ENCODE measurements at places on chromosomes 3 and 15. TPM values are rescaled to one million over a fixed set of nuclear protein-coding genes. Genes with fewer than 3 reads are reported as not detected.

DNA sequence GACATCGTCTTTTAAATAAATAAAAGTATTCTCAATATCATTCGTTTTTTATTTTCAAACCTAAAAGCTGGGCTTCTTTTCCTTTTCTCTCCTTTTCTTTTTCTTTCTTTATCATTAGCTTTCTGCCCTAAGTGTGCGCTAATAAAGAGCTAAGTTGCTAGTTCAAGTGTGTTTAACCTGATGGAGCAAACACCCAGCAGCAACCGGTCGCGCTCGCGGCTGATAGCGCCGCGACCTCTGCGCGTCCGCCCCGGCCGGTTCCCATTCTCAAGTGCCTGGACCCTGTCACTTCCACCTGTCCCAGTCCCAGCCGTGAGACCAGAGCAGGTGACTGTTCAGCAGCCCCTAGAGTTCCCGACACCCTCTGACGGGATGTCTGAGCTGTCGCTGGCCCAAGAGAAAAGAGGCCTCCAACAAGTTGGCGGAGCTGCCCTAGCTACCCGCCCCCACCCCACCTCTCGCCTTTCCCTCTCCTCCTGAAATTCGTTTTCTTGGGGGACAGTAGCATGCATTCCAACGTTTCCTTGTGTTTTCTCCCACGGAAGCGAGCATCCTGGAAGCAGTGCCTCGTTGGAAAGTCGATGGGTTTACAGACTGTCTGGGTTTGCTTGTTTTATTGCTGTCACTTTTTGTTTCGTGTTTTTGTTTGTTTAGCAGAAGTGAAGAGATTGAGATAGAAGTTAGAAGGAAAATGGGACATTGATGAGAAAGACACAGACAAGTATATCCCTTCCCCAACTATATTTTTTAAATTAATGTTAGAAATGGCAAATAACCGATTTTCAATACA lies 3.1 kb upstream of the MECOM start:
- peak overlapping the region; percentile 73 for H3K27ac ChIP-seq
- DNase-seq, result peak; percentile 52
- H3K4me1 ChIP-seq, result peaks cover 34% of the 10 kb centered on the region
- H3K36me3 ChIP-seq, result no peaks in the 10 kb centered on the region
- H3K27me3 ChIP-seq, result peaks cover 76% of the 10 kb centered on the region

GRCh38 chr3:30102356-30102755 lies 504.0 kb upstream of the TGFBR2 start:
- no peaks in the 10 kb centered on the region for H3K36me3 ChIP-seq
- no peaks in the 10 kb centered on the region for H3K4me1 ChIP-seq
- no peak overlapping the region for H3K27ac ChIP-seq
- H3K27me3 ChIP-seq, result no peaks in the 10 kb centered on the region

GRCh38 chr3:106458952-106459351 lies 590.1 kb upstream of the CBLB start:
- H3K36me3 ChIP-seq, result no peaks in the 10 kb centered on the region
- H3K27ac ChIP-seq, result no peak overlapping the region

GRCh38 chr3:119343719-119344118 lies 49.5 kb downstream of the ARHGAP31 start:
- no peaks in the 10 kb centered on the region for H3K36me3 ChIP-seq
- peaks cover 46% of the 10 kb centered on the region for H3K4me1 ChIP-seq
- H3K27ac ChIP-seq, result no peak overlapping the region
- H3K4me3 ChIP-seq, result no peak overlapping the region

DNA sequence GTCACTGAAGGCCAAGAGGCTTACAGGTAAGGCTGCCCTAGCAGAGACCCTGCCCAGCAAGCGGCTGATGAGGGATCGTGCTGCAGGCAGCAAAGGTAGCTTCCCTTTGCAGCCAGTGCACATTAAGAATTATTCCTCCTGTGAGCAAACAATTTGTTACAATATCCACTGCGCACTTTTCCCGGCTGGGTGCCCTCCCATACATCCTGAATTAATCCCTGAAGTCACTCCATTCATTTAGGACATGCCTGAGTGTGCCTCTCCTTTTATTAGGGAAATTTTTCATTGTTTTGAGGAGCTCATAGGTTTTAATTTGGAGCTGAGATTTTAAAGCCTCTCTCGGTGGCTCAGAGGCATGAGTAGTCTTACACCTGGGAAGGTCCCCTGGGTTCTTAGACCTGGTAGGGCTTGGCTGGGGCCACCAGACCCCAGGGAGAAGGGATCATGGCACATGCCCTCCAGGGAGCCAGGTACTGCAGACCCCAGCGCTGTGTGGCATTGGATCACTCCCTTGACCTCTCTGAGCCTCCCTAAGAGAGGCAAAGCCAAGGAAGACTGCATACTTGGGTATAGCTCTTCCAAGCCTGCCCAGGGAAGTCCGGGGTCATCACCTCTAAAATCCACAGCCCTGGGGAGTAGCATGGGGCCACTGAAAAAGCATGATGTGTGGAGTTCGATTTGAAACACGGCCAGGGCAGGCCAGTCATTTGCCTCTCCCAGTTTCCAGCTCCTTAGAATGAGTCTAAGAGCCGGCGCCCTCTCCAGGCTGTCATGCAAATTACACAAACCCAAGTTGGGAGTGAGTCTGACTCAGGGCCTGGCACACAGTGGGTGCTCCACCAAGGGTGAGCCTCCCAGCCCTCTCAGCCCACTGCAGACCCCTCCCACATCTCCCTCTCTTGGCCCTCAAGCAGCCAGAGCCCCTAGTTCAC lies 151.9 kb upstream of the LINGO1 start:
- peaks cover 13% of the 10 kb centered on the region for H3K27me3 ChIP-seq
- no peak for DNase-seq
- no peak overlapping the region for H3K27ac ChIP-seq
- H3K4me1 ChIP-seq, result no peaks in the 10 kb centered on the region
- H3K4me3 ChIP-seq, result no peak overlapping the region
- no peaks in the 10 kb centered on the region for H3K36me3 ChIP-seq

ZMYND10 gene
- total RNA-seq, result 32.8 TPM

- H3K27ac ChIP-seq, result no peak overlapping the region
- no peak for DNase-seq
- no peaks in the 10 kb centered on the region for H3K27me3 ChIP-seq
- no peaks in the 10 kb centered on the region for H3K36me3 ChIP-seq
- H3K4me3 ChIP-seq, result no peak overlapping the region
- no peaks in the 10 kb centered on the region for H3K4me1 ChIP-seq
Observed at GRCh38 chr3:191143224-191143623, 55.8 kb upstream of the OSTN start.

GRCh38 chr3:29763115-29763514 lies 482.2 kb downstream of the RBMS3 start:
- DNase-seq, result no peak
- H3K36me3 ChIP-seq, result no peaks in the 10 kb centered on the region
- H3K27ac ChIP-seq, result no peak overlapping the region
- H3K4me1 ChIP-seq, result peaks cover 39% of the 10 kb centered on the region

ANKRD34C gene
- total RNA-seq, result not detected

GRCh38 chr3:96961576-96961975 lies 147.2 kb downstream of the EPHA6 start:
- H3K36me3 ChIP-seq, result no peaks in the 10 kb centered on the region
- H3K4me3 ChIP-seq, result no peak overlapping the region
- no peaks in the 10 kb centered on the region for H3K4me1 ChIP-seq

DNA sequence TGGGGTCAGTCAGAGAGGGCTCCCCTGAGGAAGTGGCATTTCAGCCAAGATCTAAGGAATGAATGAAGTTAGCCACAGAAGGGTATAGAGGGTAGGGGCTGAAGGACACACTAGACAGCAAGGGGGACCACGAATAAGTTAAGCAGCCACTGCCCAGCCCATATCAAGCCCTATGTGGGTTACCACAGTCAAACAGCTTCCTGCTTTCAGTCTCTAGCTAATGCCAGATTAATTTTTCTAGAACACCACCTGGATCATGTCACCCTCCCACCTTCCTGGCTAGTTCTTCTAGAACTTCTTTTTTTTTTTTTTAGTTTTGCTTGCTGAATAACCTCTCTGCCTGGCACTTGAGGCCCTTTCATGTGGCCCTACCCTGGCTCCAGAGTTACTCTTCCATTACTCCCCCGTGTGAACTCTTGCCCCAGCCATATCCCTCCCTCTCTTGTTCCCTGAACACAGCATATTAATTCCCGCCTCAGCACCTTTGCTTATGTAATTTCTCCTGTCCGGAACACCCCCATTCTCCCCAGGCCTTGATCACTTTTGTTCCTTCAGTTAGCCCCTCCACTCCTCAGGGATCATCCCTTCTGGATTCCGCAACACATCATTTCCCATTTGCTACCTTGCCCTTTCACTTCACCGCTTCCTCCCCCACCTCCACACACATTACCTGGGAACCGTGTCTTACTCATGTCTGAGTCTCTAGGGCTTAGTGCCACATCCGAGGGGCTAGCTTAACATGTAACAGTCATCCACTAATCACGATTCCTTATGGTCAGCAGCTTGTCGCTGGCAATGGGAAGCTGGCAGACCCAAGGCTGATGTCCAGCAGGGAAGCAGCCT lies 20.6 kb upstream of the BNC1 start:
- H3K36me3 ChIP-seq, result no peaks in the 10 kb centered on the region
- no peak for DNase-seq

DNA sequence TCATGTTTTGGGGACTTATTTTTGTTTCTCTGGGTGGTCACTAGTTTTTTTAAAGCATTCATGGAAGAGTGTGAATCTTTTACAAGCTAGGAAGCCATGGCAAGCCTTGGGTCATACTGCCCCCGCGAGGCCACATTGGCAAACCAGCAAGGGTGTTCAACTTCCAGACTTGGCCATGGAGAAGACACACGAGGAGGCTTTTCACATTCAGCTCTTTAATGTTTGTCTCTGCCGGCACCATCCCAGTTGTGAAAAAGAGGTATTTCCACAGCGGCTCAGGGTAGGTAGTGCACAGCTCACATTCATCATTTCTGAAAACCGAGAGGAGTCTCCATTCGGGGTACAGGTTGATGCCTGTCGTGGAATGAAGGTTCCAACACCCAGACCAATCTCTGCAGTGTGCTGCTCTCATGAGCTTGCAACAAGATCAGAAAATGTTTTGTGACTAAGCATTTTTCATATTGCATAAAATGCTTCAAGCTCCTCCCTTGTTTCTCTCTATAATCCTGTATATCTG lies 7.7 kb downstream of the CCR5 start:
- no peak overlapping the region for H3K27ac ChIP-seq
- no peak overlapping the region for H3K4me3 ChIP-seq
- H3K36me3 ChIP-seq, result no peaks in the 10 kb centered on the region
- DNase-seq, result peak; percentile 77
- peaks cover 47% of the 10 kb centered on the region for H3K4me1 ChIP-seq

DNA sequence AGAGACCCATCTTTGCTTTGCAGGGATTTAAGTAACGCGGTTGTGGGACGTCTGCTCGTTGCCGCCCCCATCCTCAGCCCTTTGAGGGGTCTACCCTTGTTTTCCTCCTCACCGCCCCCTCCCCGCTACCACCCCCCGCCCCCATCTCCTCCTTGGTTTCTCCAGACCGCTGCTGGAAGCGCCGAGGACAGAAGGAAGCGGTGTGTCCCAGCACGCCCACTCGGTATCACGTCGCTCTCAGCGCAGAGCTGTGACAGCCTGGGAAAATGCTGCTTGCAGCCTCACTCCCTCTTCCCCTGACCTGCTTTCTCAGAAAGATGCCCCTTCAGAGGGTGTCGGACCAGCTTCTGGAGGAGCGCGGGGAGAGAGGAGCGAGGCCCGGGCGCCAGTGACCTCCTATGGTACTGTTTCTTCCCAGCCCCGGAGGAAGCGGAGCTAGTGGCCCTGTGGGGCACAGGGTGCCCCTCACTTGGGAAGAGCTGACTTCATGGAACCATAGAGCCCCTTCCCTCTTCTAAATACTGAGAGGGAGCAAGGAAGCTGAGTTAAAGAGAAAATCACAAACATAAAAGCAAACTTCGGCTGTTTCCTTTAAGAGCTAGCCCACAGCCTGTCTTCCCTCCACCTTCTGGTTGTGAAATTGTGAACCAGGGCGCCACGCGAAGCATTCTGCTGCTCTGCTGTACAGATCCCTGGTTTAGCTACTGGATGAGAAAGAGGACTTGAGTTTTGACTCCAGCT lies 698 bp downstream of the IL1RAP start:
- peak overlapping the region; percentile 88 for H3K27ac ChIP-seq
- H3K4me3 ChIP-seq, result peak overlapping the region; percentile 72

SLC27A2 gene
- 2.9 TPM for total RNA-seq

- no peak for DNase-seq
- no peaks in the 10 kb centered on the region for H3K4me1 ChIP-seq
- H3K4me3 ChIP-seq, result no peak overlapping the region
Observed at GRCh38 chr15:100264994-100265640, 76.7 kb downstream of the ADAMTS17 start.

Data from lower lobe of right lung (tissue), 2 donors.